ENCODE measurements at places on chromosomes 11 and 22. TPM values are rescaled to one million over a fixed set of nuclear protein-coding genes. Genes with fewer than 3 reads are reported as not detected.

DNA sequence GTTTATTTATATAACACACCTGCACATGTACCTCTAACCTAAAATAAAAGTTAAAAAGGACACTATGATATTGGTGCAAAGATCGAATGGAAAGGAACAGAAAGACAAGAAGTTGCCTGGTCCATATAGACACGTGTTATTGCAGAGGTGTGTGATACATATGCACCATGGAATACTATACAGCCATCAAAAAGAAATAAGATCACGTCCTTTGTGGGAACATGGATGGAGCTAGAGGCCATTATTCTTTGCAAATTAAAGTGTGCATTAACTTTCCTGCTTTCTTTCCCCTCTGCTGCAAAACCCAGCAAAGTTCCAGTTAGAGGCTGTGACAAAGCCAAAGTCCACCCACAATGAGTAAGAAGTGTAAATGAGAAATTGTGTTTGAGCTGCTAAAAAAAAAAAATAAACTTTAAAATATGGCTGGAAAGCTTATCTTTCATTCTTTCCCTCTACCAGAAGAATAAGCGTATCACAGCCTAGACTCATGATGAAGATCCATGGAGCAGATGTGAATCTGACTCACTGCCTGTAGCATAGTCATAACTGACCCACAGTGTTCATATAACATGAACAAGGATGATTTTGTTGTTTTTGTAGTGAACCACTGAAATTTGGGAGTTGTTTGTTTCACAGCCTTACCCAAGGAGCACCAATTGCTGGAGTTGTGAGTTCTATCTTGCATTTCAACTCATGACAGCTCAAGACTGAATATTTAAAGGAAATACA, 9.6 kb downstream of the OR52K1 start:
- DNase-seq: no peak

OPCML gene
- total RNA-seq: 0.91 TPM

- DNase-seq: no peak
Observed at GRCh38 chr11:83720675-83721074, 434.5 kb upstream of the CCDC90B start.

AIFM3 gene
- 0.79 TPM for total RNA-seq

GRCh38 chr22:50190941-50191741, 5.4 kb downstream of the TRABD start:
- DNase-seq: no peak

Measured in neural crest cell (in vitro differentiated cells).